GM23338 (cell line): ENCODE measurements at places on chromosomes 6 and 20. TPM values are rescaled to one million over a fixed set of nuclear protein-coding genes. Genes with fewer than 3 reads are reported as not detected.
A peak's percentile ranks its signal among the peaks of the same experiment; 100 is the strongest.

HLA-DPA1 gene
- 6.6 and 6.9 TPM in 2 replicates for total RNA-seq

MARCKS gene
- 85.9 and 87.6 TPM in 2 replicates for total RNA-seq

UBD gene
- total RNA-seq: not detected in 2 replicates

SGK2 gene
- total RNA-seq: 0.08 and 0.42 TPM in 2 replicates

TSHZ2 gene
- total RNA-seq: 0.49 and 0.89 TPM in 2 replicates

DEFB128 gene
- not detected in 2 replicates for total RNA-seq

OR12D3 gene
- not detected in 2 replicates for total RNA-seq

RSPO3 gene
- not detected in 2 replicates for total RNA-seq

NOTCH4 gene
- total RNA-seq: 2.8 and 3.5 TPM in 2 replicates

RIN2 gene
- 0.43 and 1.4 TPM in 2 replicates for total RNA-seq

DNA sequence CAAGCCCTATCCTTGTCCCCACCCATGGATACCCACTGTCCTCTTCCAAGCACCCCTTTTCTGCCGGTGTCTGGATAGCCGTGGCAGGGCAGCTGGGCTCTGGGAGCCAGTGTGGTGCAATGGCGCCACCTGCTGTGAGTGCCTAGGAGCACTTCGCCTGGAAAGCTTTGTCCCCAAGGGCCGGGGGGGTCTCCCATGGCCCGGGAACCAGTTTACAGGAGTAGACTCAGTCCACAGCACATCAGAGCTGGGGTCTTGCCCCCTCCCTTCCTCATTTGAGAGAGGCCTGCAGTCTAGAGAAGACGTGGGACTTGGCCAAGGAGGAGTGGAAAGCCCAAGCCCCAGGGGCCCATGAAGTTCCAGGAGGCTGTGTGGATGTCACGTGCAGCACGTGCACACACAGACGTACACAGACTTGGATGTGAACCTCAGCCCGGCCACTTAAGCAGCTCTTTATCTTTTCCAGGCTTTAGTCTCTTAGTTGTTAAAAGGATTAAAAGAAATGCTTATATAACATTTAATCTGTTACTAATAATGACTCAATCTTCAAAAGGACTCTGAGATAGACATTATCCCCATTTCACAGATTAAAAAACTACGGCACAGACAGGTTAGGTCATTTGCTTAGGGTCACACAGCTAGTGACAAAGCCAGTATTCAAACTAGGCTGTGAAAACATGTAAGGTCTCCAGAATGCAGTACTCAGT is 40.9 kb upstream of the CDH22 start:
- DNase-seq: peak; percentile 87

GRCh38 chr6:160347259-160348222 is 637 bp upstream of the SLC22A3 start:
- peak; percentile 62 for DNase-seq

GRCh38 chr6:167745670-167746389 is 80.9 kb upstream of the AFDN start:
- no peak for DNase-seq

DNA sequence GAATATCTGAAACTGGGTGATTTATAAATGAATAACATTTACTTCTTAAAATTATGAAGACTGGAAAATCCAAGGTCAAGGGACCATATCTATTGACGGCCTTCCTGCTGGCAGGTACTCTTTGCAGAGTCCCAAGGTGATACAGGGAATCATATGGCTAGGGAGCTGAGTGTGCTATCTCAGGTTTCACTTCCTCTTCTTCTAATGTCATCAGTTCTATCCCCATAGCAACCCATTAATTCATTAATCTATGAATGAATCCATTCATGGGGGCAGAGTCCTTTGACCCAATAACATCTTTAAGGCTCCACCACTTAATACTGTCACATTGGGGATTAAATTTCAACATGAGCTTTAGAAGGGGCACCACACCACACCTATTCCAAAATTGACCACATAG is 772.0 kb downstream of the HACE1 start:
- DNase-seq: no peak

DNA sequence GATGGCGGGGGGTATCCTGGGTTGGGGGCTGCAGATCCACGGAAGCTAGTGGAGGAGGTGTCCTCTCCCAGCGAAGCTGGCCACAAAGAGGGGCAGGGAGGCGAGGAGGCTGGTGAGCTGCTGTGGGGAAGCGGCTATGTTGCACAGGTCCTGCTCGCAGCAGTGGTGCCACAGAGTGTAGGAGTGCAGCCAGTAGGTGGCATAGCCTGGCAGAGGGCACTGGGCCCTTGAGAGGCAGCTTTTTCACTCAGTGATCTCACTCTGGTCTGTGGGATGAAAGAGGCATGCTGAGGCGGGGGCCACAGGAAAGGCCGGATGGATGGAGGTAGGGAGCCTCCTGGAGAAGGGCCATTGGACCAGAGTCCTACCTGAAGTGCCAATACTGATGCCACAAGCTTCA is 2.9 kb upstream of the LY6G6D start:
- no peak for DNase-seq

- peak; percentile 20 for DNase-seq
Measured at GRCh38 chr20:49297605-49298530, 20.0 kb upstream of the ZNFX1 start.

DNA sequence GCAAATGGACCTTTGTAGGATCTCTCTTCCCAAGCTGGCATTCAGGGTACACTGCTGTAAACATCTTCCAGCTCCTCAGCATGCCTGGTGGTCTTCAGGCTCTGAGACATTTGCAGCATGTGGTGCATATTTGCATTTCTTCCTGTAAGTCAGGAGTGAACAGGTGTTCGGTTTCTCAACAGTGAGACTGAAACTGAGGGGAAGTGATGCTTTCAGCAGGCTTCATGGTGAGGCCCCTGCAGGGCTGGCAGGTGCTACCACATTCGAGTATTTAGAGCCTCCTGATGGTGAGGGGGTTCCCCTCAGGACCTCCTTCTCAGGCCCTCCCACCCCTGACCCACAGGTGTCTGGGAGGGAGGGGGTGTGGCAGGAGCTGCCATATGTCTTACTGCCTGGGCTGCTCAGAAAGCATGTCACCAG is 15.1 kb downstream of the MYBL2 start:
- DNase-seq: no peak

- no peak for DNase-seq
Measured at GRCh38 chr20:53774461-53775203, 181.0 kb upstream of the ZNF217 start.

DNA sequence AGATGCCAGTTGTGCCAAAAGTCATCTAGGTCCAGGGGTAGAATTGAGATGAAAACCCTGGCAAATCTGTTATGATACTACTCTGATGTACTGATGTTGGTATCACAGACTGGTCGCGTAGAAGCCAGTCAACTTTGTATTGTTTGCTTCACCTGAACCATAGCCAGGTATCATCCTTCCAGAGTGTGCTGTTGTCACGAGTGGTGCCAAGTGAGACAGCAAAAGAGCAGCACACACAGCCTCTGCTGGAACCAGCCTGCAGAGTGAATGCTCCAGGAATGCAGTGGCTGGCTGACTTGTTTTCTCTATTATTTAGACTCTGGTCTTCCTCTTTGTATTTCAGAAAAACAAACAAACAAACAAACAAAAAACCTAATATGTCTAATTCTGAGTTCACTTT is 209.5 kb upstream of the HEY2 start:
- no peak for DNase-seq

DNA sequence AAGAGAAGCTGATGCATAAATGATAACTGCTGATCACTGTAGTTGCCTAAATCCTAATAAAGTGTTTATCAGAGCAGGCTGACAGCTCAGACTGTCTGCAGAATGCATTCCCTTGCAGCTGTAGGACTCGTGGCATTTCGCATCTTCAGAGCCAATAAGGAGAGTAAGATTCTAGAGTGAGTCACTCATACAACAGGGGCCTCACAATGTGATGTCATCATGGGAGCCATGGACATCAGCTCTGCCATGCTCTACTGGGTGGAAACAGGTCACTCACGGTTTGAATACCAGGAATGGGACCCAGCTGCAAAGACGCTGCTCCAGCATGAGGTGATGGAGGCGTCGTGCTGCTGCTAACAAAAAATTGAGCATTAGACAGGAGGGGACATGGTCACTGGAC is 7.4 kb downstream of the FAM209B start:
- DNase-seq: no peak

- no peak for DNase-seq
Measured at GRCh38 chr6:166944666-166945256, 11.6 kb downstream of the RNASET2 start.

DNA sequence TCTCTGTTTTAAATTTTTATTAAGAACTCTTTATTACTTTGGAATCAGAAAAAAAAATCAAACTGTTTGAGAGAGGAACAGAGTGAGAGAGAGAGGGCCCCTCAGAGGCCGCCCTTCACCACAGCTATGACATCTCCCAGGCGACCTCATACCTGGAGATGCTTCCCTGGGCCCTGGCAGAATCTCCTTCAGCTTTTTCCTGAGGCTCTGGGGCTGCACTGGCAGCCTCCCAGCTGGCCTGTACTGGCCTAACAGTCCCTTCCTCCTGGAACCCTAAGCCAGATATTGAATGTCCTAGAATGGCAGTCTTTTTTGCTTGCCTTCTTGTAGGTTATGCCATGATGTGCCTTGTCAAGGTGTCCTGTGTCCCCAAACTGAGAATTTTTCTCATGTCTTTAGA is 13.7 kb downstream of the ABHD12 start:
- DNase-seq: no peak

DNA sequence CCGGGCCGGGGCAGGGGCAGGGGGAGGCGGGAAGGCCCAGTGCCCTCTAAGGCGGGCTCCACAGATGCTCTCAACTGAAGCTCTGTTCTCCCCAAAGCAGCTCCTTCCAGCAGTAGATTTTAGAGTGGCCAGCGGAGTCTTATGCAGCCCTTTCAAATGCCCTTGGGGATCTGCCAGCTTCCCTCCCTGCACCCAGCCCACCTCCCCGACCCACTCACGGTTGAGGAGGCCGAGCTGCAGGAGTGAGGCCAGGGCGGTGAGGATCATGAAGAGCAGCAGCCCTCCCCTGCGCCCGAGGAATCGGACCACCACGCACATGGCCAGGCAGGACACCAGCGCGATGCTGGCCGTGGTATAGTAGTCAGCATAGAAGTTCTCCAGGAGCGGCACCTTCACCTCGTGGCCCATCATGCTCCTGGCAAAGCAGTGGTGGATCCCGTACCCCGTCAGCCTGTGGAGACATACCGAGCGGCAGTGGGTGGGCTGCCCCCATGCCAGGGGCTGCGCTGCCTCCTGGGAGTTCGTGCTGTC is 28.0 kb downstream of the PSMG4 start:
- DNase-seq: no peak

DNA sequence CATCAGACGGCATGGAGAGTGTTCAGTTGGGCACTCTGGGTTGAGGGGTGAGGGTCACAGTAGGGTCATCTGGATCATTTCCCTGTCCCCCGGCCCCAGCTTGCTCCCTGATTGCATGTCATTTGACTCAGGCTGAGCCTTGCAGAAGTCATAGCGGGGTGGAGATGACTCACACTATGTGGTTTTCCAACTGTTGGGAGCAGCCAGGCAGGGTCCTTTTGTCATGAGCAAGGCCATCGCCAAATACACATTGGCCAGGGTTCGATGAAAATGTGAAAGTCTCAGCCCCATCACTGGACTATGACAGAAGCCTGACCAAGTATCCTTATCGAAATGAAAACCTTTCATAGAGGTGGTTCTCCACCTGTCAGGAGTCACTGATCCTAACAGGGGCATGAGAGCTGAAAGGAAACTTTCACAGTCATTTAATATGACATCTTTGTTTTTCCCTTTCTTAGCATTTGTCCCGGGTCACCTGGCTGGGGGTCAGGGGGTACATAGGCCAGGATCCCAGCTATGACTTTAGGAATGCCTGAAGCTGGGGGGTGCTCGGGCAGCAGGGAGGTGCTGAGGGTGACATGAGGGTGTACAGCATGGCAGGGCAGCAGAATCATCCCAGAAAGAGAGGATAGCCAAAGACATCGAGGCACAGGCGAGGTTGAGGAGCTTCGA is 70.2 kb upstream of the CD93 start:
- no peak for DNase-seq

GRCh38 chr20:48459722-48460395 is 367.9 kb downstream of the PREX1 start:
- DNase-seq: no peak
